ENCODE measurements at places on chromosomes 7 and 10.

GRCh38 chr7:92913849-92914248 is 77.5 kb upstream of the CDK6 start:
- DNase-seq, result no peak

DNA sequence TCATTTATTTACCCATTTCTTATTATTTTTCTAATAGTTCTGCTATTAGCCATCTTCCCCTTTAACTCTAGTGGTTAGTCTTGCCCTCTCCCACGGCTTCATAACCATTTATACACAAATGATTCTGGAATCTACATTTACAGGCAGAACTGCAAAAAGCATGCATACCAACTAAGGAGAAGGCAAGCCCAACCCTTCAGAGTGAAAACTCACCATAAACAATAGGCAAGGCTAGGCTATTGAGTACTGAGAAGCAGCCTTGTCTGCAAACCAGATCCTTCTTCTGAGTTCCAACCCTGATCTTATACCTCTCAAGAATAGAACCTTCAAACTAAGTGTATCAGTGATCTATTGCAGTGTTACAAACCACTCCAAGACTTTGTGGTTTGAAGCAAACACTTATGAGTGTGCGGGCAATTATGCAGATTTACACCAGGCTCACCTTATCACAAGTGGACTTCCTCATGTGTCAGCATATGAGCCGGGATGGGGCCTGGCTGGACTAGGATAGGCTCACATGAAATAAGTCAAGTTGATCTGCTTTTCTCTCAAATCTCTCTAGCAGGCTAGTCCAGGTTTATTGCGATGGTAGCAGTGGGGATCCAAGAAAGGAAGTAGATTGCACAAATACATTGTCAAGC is 896.9 kb upstream of the PHF14 start:
- no peak for DNase-seq

- DNase-seq, result no peak
Observed at GRCh38 chr7:55351263-55351662, 13.9 kb upstream of the LANCL2 start.

DNA sequence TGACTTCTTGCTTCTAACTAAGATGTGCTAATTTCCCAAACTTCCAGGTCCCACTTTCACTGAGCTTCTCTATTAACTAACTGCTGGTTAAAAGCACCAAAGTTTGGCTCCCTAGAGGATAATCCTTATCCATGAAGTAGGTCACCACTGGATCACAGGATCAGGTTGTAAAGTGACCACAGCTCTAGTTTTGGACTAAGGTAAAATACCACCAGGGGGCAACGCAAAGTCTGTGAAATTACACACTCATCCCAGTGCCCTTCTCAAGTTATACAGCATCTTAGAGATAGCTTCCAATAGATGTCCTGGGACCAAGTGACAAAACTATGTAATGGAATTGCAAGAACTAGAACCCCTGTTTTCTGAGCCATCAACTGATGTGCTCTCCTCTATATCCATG is 116.4 kb upstream of the ASAH2 start:
- DNase-seq, result no peak

DNA sequence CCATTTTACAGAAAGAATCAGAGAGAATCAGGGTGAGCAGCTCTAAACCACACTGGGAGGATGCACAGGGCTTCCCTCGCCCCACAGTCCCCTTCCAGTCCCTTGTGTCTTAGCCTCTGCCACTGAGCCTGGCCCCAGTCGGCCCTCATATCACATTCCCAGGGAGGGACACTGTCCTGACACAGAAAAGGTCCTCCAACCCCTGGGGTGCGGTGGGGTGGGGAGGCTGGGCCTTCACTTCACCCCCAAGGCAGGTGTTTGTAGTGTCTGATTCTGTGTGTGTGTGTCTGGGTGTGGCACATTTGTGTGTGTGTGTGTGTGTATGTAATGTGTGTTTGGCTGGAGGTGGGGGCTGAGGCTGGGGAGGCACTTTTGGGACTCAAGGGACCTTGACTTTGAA is 1.8 kb upstream of the KCP start:
- DNase-seq, result no peak

DNA sequence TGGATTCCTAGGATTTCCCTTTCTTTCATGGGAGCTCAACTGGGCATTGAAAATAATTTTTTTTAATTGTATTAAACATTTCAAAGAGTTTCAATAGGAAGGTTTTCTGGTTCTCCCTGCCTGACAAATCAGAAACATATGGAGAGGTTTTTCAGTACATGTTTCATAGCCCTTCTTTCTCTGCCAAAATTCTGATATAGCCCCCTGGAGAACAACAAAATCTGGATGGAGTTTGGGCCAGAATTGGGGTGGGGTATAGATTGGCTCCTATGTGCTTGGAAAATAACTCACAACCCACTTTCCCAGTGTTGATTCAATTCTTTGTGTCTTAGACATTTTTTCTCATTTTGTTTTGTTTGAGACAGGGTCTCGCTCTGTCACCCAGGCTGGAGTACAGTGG is 24.6 kb upstream of the EIF4H start:
- no peak for DNase-seq

DNA sequence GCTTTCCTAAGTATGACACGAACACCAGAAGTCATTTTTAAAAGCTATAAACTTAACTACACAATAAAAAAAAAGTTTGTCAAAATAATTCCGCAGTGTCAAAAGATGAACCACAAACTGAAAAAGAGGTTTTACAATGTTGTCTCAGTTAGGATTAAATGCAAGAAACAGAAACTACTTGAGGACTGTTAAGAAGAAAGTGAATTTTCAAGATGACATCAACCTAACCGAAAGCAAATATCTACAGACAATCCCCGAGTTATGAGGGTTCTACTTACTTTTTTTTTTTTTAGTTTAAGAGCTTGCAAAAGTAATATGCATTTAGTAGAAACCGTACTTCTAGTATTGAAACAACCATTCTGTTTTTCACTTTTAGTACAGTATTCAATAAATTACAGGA is 62.3 kb downstream of the TFPI2 start:
- no peak for DNase-seq

DNA sequence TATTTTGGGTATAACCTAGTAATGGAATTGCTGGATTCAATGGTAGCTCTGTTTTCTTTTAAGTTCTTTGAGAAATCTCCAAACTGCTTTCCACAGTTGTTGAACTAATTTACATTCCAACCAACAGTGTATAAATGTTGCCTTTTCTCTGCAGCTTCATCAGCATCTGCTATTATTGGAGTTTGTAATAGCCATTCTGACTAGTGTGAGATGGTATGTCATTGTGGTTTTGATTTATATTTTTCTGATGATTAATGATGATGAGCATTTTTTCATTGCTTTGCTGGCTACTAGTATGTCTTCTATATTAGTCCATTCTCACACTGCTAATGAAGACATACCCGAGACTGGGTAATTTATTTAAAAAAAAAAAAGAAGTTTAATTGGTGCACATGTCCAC is 248.6 kb upstream of the MAGI2 start:
- DNase-seq, result no peak
